ENCODE measurements at places on chromosomes 6 and 20.

- DNase-seq = no peak
Observed at GRCh38 chr6:15343490-15344191, 97.8 kb downstream of the JARID2 start.

GRCh38 chr6:65948062-65948461, 241.0 kb upstream of the EYS start:
- no peak for DNase-seq

GRCh38 chr6:99305021-99305554, 44.4 kb downstream of the FAXC start:
- no peak for DNase-seq

- no peak for DNase-seq
Observed at GRCh38 chr6:11035616-11036350, 8.3 kb downstream of the ELOVL2 start.

DNA sequence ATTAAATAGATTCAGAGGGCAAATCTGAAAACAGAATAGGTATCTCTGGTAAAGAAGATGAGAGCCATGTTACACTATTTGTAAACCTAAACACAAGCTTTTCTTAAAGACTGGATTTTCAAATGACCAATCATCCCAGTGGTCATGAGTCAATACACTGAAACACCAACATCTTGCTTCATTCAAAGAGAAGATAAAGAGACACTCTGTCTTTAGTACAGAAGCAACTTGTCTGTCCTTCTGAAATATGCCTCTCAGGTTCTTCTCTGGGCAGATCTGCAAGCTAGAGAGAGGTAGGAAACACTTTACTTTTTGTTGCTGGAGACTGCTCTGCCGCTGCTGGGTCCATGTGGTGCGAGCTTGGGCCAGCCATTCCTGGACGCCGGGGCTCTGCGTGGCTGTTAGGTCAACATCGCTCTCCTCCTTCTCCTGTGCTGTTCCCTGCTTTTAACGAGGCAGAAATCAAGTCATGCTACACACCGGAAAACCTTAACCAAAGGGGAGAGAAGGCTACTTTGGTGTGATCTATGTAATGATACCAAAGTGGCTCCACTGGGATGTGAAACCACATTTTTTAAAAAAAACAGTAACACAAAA, 368.2 kb downstream of the SYNE1 start:
- DNase-seq = no peak

DNA sequence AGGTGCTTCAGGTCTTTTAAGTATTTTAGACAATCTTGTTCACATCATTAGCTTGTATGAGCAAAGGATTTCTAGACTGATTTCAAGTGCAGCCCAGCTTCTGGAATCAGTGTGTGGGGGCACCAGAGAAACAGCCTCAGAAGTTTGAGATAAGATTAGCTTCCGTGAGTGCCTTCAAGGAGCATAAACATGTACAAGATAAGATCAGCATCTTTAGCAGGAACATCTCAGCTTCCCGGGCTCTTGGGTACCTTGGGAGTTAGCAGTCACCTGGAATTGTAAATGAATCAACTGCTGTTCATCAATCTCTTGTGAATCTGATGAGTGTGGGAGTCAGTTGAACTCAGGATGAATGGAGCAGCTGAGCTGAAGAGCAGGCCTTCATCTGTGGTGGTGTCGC, 12.0 kb upstream of the CITED2 start:
- no peak for DNase-seq

- no peak for DNase-seq
Observed at GRCh38 chr6:139337001-139337400, 37.4 kb downstream of the CITED2 start.

GRCh38 chr6:37039958-37040357, 34.5 kb downstream of the FGD2 start:
- DNase-seq = no peak

- no peak for DNase-seq
Observed at GRCh38 chr6:154732538-154733182, 556 bp upstream of the SCAF8 start.

DNA sequence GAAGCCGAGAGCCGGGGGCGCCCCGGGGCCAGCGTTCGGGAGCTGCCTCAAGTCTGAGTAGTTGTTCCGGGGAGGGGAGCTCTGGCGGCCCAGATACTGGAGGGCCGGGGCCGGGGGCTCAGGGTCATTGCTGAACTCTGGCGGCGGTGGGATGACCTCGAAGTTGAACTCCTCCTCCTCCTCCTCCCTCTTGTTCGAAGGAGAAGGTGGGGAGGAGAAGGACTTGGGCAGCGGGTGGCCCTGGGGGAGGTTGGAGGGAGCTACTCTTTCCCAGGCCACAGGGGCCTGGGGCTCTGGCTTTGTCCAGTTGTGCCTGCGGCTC, 37.7 kb downstream of the C6orf132 start:
- no peak for DNase-seq

DNA sequence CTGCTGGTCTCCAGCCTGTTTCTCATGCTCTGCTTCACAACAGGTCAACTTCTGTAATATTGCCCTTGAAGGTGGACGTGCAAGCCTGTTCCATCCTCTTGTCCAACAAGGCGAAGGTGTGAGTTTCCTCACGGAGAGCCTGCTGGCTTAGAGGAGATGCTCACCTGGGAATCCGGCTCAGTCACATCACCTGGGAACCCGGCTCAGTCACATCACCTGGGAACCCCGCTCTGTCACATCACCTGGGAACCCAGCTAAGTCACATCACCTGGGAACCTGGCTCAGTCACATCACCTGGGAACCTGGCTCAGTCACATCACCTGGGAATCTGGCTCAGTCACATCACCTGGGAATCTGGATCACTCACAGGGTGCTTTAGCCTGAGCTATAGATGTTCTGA, 230.1 kb downstream of the ERMARD start:
- DNase-seq = no peak

DNA sequence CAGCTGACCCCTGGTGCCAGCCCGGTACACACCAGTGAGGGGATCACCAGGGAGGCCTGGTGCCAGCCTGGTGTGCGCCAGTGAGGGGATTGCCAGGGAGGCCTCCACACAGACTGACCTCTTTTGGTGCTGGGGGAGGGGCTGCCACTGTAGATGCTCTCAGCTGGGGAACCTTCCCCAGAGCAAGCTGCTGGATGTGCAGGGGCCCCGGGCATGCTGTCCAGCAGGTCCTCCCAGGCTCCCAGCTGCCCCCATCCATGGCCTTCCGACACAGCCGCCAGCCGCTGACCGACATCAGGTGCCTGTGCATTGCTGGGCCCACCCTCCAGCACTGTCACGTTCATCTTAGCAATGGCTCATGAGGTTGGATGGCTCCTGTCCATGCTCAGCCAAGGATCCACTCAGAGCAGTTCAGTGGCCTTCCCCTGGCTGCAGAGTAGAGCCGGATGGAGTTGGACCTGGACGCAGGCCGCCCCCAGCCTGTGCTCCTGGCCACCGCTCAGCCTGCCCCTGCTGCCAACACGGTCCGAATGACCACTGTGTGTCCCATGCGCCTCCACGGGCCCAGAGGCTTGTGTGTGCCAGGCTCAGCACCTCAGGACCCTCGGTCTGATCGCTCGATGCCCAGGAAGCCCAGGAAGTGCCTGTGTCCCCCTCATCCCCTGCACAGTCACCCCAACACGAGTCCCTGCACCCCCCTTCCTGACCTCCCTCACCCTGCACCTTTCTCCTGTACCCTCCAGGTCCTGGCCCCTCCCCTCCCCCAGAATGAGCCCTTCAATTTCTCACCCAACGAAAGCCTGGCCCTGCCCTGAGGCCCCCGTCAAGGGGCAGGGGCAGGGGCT, 95.7 kb downstream of the YTHDF1 start:
- DNase-seq = no peak

DNA sequence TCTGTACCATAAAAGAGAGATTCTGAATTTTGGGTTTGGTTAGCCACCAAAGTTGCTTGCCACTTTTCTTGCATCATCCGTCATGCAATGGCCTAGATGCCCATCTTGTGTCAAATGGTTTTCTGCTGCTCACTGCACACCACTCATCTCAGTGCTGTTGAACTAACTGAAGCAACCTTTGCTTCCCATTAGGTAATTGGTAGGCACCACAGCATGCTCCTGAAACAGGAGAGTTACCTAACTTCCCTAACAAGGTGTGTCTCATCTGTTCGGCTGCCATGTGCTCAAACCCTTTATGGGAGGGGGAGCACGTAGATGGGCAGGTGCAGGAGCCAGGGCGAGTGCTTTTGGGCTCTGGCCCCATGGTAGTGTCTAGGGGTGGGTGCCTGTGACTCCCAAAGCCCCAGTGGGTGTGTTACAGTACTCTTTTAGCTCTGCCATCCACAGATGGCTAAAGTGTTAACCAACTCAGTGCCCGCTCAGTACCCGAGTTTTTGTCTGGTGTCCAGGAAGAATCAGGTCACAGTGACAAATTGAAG, 147.4 kb upstream of the SPACA1 start:
- no peak for DNase-seq

- DNase-seq = no peak
Observed at GRCh38 chr6:167826896-167827582, at the start of gene AFDN. Gene AFDN (plus strand): TSS chr6:167826911. CDS start chr6:167827133, 222 bp downstream.

DNA sequence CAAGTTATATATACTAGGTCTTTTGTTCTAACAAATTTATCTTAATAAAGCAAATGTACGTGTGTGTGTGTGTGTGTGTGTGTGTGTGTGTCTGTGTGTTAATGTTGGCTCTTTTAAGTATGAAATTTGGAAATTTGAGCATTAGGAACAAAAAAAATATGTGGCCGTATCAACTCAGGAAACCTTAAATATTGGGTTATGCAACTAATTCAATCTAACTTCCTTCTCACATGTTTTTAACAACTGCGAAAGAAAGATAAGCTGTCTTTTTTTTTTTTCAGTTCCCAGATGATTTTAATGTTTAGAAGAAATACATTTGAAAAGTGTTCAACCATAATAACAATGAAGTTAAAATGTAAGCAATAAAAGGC, 616.4 kb upstream of the ARID1B start:
- no peak for DNase-seq

DNA sequence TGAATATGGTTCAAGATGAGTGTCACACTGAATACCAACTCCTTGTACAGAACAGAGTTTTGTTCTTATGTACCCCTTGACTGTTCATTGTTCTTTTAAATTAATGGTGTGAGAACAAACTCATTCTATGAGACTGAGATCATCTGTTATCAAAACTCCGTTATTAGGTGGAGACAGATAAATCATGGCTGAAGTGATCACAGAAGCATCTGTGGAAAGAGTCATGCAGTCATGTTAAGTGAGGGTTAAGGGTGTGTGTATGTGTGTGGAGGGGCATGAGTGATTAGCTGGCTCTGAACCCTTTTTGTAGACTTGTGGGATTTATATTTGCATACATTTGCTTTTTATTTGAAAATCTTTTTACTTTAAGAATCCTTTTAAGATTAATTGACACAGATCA, 24.7 kb downstream of the ADGRG6 start:
- no peak for DNase-seq

GRCh38 chr6:5899216-5900045, 107.3 kb downstream of the NRN1 start:
- no peak for DNase-seq

GRCh38 chr6:95413789-95414188, 163.5 kb upstream of the MANEA start:
- no peak for DNase-seq

DNA sequence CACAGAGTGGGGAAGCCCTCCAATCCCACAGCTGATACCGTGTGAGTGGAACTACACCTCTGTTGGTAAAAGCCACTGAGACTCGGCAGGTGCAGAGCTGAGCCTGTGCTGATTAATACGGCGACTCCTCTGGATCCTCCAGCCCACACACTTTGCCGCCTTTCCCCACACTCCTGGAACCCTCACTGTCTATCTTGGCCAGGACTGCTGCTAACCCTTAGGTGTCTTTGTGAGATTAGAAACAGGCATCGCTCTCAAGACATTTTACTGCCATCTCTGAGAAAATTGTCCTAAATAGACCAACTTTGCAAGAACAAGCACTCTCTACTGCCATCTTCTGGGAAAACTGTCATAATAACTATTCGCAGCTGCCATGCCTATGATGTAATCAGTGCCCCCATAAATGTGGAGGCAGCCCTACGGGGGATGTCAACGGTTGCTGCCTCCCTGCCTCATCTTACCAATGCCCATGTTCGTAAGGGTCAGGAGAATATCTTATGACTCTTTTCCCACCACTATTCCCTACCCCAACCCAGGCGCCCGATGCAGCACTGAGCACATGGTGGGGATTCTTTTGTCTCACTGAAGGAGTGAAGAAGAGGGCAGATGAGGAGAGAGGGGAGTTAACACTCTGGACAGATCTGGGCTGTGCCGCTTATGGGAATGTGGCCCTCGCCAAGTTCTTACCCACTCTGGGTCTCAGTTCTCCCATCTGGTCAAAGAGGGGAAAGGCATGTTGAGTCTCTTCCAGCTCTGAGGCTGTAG, 26.1 kb upstream of the KCNB1 start:
- peak; percentile 28 for DNase-seq

DNA sequence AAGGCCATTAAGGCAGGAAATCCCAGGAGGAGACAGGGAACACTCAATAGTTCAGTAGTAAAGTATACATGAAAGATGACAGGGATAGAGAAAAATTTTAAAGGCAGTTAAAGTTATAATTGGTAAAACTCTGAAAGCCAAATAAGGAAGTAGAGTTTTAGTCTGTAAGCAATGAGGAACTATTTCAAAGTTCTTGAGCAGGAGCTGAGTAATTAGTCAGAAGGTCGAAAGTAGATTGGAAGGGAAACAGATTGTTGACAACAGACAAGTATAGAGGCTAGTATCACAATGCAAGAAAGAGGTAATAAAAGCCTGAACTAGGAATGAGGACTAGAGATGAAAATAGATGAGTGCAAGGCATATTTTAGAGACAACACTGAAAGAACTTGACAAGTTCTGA, 150.3 kb downstream of the CDK19 start:
- no peak for DNase-seq

GRCh38 chr20:63177785-63178445, 38.0 kb downstream of the YTHDF1 start:
- DNase-seq = no peak

DNA sequence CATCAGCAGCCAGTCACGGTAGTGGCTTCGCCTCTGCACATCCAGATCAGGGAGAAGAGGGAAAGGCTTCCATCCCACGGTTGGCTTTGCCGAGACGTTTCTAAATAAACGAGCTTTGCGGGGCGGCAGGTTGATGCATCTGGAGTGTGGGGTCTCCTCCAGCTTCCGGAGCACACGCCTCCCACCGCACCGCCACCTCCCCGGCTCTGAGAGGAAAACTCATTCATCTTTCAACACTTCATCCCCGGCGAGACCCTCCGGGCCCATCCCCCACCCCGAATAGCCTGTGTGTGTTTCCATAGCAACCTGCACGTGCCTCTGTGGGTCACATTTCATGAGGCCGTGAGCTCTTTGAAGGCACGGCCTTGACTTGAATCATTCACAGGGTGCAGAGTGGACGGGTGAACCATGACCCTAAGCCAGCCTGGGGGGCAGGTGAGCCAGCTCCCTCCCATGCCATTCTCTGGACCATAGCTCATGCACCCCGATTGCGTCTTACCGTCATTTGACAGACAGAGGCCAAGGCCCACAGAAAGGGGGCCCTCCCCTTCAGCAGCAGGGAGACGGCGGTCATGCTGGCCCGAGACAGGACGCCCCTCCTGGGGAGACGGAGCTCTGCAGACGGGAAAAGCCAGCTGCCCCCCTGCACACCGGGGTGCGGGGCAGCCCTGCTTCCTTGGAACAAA, 16.2 kb upstream of the CHRNA4 start:
- no peak for DNase-seq

DNA sequence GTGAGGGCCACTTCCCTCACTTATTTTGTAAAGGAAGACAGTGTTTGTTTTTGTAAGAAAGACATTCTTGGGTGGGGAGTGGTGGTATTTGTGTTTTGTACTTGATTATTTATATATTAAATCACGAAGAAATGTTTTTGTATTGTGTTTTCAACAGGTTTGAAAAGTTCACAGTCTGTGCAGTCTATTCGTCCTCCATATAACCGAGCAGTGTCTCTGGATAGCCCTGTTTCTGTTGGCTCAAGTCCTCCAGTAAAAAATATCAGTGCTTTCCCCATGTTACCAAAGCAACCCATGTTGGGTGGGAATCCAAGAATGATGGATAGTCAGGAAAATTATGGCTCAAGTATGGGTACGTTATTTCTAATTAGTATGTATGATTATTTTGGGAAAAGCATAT, 137.2 kb downstream of the NCOA3 start:
- DNase-seq = no peak

Measured in HCT116 (cell line).